ENCODE measurements at places on chromosomes 2 and 18.

GRCh38 chr2:104745846-104746245, 108.1 kb upstream of the POU3F3 start:
- H3K27me3 ChIP-seq: no peaks in the 10 kb centered on the region
- H3K36me3 ChIP-seq: no peaks in the 10 kb centered on the region
- H3K27ac ChIP-seq: no peak overlapping the region
- no peak overlapping the region for H3K4me3 ChIP-seq

- no peak overlapping the region for H3K27ac ChIP-seq
- DNase-seq: no peak
- H3K27me3 ChIP-seq: peaks cover 15% of the 10 kb centered on the region
- no peaks in the 10 kb centered on the region for H3K36me3 ChIP-seq
- H3K4me3 ChIP-seq: no peak overlapping the region
Observed at GRCh38 chr2:12090590-12090989, 344.2 kb downstream of the LPIN1 start.

DNA sequence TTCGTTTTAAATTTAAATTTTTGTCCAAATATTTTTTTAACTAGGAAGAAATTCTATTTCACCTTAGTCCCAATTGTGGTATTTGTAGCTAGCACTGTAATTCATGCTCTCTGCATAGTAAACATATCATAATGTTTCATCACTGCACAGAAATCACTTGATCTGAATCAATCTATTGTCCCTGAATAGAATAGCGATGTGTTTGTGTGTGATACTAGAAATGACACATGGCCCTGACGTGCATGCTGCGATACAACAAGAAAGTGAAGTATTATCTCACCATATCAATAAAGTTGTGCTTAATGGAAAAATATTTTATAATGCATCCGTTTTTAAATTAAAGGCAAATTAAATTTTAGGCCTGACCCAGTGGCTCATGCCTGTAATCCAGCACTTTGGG, 10.0 kb downstream of the TTL start:
- DNase-seq: no peak
- no peaks in the 10 kb centered on the region for H3K27me3 ChIP-seq
- H3K36me3 ChIP-seq: peaks cover 6% of the 10 kb centered on the region
- H3K4me3 ChIP-seq: no peak overlapping the region

DNA sequence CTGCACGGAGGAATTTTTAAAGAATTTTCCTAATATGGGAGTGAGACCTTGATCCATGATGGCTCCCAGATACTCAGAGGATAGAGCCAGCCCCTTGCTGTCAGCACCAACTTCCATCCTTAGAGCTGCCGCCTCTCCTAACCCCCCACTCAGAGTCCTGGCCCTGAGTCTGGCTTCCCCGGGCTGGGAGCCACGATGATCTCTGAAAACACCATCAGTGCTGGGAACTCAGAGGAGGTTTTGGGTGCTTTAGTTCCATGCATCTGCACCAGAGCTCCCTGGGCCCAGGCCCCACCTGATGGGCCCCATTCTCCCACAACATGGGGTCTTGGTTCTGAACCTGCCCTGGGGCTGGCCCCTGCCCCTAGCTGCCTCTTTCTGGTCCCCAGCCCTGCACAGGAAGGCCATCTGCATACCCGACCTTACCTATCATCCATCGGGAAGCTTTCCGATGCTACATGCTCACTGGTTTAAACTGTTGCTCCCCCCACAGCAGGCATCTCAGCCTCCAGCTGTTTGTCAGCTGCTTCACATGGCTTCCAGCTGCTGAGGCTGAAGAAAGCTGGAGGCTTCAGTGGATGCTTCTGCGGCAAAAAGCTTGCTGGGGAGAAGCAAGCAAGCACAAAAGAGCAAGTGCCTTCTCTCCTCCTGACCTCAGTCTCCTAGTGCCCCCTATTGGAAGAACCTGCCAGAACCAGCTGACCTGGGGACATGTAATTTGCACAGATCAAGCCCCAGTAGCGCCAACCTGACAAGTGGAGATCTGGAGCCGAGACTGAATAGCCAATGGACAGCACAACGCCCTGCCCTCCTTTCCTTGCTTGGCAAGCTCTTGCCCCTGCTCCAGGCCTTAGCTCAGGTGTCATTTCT, 24.2 kb upstream of the RHOB start:
- DNase-seq: no peak
- peaks cover 22% of the 10 kb centered on the region for H3K4me1 ChIP-seq

Measured in effector memory CD8-positive, alpha-beta T cell (primary cell).